ENCODE measurements at places on chromosomes 12 and 14.

GRCh38 chr12:13504074-13504473, 307.5 kb downstream of the EMP1 start:
- no peak for DNase-seq

GRCh38 chr12:118107011-118107410, 3.2 kb upstream of the VSIG10 start:
- DNase-seq: no peak

DNA sequence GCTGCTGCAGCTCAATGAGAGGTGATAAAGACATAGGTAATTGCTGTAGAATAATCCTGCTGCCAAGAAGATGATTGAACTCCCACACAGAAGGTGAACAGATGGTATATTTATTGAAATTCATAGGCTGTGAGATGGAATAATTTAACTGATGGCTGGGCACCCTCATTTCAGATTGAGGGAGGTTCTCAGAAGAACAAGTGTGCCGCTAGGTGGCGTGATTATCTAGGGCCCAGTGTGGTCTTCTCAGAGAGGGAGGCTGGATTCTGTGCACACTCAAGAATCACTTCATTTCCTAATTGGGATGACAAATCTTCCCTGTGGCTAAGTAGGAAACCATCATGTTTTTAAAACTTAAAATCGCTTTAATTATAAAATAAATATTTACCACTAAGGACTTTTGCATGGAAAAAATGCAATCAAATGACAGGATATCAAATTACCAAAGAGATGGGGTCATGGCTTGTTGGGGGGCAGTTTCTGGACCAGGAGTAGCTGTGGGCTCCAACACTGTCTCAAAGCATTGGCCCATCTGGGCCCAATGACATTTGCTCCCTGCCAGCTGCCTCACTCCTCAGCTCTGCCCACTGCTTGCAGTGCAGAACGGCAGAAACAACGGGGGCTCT, 132.3 kb downstream of the SNAPC1 start:
- DNase-seq: no peak

GRCh38 chr14:99678198-99678597, 5.9 kb upstream of the CYP46A1 start:
- DNase-seq: no peak

GRCh38 chr14:31047503-31047902, 21.3 kb upstream of the STRN3 start:
- no peak for DNase-seq

DNA sequence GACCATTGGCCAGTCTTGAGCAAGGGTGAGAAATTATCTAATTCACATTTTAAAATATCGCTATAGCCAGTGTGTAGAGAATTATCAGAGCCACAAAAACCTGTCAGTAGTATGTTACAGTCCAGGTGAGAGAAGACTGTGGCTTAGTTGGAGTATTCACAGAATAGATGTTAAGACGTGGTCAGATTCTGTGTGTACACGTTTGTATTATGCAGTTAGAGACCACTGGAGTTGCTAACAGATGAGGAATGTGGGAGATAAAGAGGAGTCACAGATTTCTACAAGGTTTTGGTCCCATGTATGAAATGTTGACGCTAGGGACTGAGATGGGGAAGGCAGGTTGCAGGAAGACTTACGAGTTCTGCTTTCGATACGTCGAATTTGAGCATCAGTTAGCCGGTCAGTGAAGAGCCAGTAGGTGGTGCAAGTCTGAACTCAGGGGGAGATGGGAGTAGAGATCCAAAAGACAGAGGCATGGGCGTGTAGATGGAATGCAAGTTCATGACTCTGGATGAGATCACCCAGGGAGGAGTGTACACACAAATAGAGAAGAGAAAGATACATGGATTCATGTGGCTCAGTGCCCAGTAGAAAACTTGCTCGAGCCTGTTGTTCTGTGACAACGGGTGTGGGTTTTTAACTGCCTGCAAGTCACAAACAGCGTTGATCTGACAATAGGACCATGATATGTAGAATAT, 114.8 kb upstream of the FLRT2 start:
- no peak for DNase-seq

- no peak for DNase-seq
These were observed 23.2 kb downstream of the MAPK1IP1L start for GRCh38 chr14:55074662-55075061.

GRCh38 chr14:92726135-92726932, 22.1 kb downstream of the LGMN start:
- DNase-seq: no peak

DNA sequence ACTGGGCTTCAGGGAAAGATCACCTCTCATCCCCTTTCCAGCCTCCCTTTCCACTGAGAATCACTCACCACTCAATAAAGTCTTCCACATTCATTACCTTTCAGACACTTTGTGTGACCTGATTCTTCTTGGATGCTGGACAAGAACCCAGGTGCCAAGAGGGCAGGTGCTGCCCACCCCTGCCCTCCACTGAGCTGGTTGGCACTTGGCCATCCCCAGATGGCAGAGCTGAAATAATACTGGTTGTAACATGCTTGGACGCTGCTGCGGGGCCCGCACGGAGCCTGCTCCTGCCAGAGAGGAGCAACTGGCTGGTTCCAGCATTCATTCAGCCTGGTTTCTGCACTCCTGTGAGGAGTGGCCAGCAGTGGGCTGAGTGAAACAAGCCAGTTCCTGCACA, 386.7 kb upstream of the CCDC196 start:
- no peak for DNase-seq

GRCh38 chr12:98470469-98471082, 44.8 kb upstream of the TMPO start:
- no peak for DNase-seq

- DNase-seq: no peak
These were observed 15.0 kb downstream of the C1S start for GRCh38 chr12:7075518-7075917.

DNA sequence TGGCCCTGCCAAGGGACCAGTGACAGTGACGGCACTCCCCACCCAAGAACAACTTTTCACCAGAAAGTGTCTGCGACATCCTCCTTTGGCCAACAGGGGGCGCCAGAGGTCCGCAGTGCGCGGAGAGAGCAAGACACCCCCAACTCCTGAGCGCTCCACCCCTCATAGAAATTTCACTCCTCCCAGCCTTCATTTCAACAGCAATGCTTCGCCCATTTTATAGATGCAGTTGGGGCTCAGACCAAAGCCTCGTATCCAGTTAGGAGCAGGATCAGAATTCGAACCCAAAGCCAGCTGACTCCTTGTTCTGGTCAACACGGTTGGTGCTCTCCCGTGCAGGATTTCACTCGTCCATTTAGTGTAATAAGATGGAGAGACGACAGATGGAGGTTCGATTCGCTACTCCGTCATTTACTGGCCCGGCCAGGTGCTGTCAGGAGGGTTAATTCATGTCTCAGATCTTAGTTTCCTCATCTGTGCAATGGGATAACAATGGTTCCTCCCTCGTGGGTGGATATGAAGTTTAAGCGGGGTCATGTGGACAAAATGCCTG, 2.4 kb upstream of the POP5 start:
- peak; percentile 36 for DNase-seq

- DNase-seq: no peak
These were observed 26.3 kb downstream of the ALKBH1 start for GRCh38 chr14:77681196-77682157.

DNA sequence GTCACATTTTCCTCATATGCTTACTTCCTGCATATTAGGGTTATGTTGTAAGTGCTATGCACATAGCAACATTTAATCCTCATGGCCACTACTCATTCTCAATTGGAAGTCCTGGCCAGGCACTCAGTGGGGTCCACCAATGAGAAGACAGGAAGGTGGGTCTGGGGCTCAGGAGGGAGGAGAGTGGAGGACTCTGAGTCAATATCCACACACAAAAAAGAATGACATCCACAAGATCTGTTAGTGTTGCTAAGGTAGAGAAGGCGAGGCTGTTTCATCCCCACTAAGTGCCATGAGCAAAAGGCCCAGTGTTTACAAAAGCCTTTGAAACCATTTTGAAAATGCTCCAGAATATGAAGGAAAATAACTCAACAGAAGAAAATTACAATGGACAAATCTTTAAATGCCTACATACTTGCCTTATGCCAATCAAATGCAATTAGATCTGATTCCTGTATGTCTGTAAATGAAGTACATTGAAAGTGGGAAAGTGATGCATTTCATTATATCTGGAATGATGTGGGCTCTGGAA, 53.9 kb downstream of the EID3 start:
- no peak for DNase-seq

DNA sequence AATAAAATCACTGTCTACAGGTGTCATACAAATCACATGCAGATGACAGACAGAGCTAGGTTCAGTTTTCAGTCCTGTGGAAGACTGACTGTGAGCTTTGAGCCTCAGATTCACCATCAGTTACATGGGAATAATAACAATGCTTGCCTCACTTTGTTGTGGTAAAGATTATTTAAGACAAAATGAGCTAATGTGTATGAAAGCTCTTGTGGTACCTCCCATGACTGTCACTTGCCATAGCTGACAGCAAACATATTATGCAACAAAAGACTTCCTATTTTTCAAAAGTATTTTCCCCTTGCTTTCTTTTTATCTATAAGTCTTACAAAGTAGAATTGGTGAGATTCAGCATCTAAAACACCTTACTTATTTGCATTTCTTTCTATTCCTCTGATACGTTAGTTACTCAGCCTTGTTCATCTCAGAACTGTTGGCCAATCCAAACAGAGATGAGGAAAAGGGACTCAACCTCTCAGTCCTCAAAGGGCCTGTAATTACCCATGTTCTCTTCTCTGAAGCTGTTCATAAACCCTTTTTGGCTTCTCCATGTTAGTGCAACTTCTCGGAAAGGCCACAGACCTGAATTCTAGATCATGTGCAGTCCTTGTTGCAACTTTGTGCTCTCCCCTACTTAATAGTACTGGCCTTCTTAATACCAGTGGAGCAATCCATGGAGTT, 8.8 kb upstream of the DDHD1 start:
- no peak for DNase-seq

DNA sequence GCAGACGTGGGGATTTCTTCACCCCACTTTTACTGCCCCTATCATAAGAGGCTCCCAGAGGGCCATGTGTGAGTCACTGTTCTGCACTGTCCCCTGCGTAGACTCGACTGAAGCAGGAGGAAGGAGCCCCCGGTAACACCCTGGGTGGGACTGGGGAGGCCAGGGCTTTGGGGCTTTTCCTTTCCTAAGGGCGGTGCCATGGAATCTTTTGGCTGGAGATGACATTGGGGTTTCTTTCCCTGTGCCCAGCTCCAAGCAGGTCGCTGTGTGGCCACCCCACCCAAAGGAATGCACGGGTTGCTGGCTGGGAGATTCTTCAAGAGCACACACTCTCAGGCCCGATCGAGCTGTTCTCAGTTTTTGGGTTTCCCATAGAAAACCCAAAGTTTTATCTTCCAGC, 62.3 kb upstream of the RIN3 start:
- DNase-seq: no peak

GRCh38 chr12:98845957-98846356, 200.9 kb downstream of the APAF1 start:
- DNase-seq: no peak

DNA sequence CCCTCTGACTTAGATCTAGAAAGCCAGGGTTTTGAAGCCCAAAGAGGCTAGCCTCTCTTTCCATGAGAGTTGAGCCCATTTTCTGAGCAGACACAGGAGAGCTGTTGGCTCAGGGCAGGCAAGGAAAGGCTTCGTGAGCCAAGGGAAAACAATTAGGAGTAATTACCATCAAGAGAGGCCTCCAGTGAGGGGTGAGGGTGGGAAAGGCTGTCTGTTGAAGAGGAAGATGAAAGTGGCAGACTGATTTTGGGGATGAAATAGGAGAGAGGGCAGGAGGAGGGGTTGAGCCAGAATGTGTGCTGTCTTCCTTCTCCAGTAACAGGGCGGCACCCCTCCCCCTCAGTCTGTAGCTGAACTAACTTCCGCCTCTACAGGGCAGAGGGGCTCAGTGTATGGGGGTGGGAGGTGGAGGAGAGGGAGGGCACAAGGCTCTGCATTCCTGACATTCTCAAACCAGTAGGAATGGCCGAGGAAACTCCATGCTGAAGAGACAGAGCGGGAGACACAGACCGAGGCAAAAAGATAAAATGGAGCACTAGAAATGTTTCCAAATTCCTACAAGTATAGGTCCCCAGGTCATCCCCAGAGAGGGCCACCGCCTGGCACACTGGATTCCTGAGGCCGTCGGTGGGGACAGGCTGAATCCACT, 33.1 kb upstream of the COL2A1 start:
- no peak for DNase-seq

DNA sequence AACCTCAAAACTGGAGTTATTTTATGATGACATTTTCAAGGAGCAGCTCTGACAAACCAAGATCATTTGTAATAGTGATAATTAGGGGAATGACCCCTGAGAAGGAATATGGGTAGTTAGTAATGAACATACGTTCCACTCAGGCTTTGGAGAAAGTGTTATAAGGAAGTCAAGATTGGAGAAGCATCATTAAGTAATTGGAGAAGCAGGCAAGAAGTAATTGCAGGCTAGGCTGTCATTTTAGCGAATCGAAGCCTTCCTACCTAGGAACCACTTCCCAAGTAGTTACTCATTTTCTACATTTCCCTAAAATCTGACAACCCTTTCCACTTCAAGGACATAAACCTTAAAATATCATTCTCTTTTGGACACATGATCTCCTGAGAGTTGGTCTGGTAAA, 1.2 kb downstream of the EDDM3B start:
- no peak for DNase-seq

- no peak for DNase-seq
These were observed 56.4 kb upstream of the PIWIL1 start for GRCh38 chr12:130281153-130281799.

DNA sequence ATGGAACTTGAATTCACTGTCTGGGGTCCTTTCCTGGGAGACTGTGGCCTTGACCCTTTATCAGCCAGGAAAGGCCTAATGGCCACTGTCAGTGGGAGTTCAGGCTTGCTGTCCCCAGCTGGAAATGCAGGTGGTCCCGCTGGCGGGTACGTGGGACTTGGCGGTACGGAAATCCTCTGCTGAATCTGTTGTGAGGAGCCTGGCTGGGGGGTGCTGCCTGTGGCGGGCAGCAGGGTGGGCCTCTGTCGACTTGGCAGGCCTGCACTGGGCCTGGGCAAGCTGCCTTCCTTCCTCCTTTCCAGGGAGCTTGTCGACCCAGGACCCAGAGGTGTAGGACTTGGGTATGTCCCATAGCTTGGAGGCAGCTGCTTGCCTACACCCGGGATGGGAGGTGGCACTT, 26.3 kb downstream of the ZFYVE21 start:
- no peak for DNase-seq

DNA sequence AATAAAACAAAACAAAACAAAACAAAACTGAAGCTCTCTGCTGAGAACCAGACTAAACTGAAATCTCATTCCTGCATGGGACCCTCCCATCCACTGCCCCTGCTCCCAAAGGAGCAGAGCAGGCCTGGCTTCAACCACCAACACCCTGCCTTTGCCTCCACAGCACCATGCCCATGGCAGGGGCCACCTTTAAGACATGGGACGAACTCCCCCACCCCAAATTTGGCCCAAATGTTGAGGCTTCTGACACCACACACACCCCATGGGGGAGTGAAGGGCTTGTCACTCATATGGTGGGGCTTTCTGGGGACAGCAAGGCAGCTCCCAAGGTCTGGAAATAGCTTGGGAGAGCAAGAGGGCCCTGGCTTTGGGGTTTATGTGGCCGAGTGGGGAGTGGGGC, 177.2 kb downstream of the KIF26A start:
- no peak for DNase-seq

Data from amygdala (tissue), 56 donors.